Activated CD4-positive, alpha-beta T cell treated with anti-CD3 and anti-CD28 coated beads, Interleukin-2, amount 50 U/mL, for 48 hours (primary cell): ENCODE measurements at places on chromosomes 1 and 21.

DNA sequence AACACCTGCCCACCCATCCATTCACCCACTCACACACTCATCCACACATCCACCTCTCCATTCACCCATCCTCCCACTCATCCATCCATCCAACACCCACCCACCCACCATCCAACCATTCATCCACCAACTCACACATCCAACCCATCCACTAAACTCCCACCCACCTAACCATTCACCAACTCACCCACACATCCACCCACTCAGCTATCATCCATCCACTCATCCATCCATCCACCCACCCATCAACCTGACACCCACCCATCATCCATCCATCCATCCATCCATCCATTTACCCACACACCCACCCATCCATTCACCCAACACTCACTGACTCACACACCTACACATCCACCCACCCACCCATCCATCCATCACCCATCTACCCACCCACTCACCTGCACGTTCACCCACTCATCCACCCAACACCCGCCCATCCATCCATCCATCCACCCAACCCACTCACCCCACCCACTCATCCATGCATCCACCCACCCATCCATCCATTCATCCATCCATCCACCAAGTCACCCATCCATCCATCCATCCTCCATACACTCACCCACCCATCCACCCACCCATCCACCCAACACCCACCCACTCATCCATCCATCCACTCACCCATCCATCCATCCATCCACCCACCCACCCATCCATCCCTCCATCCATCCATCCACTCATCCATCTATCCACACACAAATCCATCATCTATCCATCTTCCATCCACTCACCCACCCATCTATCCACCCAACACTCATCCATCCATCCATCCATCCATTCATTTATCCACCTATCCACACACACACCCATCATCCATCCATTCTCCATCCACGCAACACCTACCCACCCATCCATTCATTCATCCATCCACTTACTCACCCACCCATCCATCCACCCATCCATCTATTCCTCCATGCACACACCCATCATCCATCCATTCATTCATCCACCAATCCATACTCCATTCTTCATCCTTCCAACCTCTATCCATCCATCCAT, 17.4 kb upstream of the PRDM16 start:
- no peak for DNase-seq

GRCh38 chr1:179883040-179883744, 1.1 kb downstream of the TOR1AIP1 start:
- peak; percentile 7 for DNase-seq

- no peak for DNase-seq
Observed at GRCh38 chr1:21292503-21292983, 2.3 kb upstream of the ECE1 start.

DNA sequence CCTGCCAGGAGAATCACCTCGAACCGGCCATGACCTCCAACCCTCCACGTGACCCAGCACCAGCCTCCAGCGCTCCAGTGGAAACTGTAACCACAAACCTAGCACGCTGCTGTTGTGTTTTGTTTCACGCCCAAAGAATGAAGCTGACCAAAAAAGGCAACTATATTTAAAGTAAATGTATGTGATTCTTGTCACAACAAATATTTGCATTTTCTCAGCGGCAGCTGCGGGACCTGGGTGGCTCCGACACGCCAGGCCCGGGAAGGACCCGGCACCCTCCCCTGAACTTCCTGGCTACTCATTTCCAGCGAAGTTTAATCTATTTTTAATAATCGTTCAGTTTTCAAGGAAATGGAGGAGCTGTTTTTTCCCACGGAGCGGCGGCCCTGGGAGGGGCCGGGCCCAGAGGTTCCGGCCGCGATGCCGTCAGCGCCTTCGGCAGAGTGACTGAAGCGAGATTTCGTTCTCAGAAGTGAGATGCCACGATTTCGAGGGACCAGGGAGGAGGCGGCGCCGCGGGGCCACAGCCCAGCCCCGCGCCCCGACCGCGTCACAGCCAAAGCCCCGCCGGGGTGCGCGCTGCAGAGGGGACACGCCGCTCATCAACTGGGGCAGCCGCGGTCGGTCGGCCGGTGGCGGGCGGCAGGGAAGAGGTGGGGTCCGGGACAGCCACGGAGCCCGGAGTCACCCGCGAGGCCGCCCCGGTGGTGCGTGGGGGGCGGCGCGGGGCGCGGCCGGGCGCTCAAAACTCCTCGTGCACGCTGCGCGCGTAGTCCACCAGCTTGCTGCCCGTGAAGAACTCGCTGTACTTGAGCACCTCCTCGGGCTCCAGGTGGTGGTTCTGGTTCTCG, 3.0 kb upstream of the TNFRSF4 start:
- DNase-seq = peak; percentile 69

- no peak for DNase-seq
Observed at GRCh38 chr1:59295618-59296017, 1.3 kb upstream of the FGGY start.

GRCh38 chr1:47572731-47573430, 135.0 kb downstream of the FOXD2 start:
- DNase-seq = no peak

GRCh38 chr1:100584761-100585745, 47.1 kb downstream of the GPR88 start:
- no peak for DNase-seq
